AG20443 (cell line): ENCODE measurements at places on chromosomes 12 and 14.

DNA sequence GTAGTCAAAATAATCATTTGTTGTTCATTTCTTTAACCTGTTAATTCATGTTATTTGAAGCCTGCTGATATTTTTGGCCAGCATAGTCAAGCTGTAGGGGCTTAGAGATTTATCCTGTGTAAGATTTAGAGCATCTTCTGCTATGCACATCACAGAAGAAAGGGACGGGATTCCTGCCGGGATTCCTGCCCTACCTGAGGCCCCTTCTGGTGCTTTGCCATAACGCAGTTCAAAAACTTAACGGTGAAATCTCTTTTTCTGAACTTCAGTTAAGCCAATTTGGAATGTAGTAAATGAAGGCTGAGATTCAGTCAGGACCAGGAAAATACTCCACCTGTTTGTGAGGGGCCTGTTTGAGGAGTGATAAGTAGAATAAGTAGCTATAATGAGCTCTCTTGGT lies 50.7 kb upstream of the TMEM260 start:
- no peak for DNase-seq

- peak; percentile 15 for DNase-seq
Measured at GRCh38 chr12:28114488-28114887, 75.8 kb upstream of the CCDC91 start.

DNA sequence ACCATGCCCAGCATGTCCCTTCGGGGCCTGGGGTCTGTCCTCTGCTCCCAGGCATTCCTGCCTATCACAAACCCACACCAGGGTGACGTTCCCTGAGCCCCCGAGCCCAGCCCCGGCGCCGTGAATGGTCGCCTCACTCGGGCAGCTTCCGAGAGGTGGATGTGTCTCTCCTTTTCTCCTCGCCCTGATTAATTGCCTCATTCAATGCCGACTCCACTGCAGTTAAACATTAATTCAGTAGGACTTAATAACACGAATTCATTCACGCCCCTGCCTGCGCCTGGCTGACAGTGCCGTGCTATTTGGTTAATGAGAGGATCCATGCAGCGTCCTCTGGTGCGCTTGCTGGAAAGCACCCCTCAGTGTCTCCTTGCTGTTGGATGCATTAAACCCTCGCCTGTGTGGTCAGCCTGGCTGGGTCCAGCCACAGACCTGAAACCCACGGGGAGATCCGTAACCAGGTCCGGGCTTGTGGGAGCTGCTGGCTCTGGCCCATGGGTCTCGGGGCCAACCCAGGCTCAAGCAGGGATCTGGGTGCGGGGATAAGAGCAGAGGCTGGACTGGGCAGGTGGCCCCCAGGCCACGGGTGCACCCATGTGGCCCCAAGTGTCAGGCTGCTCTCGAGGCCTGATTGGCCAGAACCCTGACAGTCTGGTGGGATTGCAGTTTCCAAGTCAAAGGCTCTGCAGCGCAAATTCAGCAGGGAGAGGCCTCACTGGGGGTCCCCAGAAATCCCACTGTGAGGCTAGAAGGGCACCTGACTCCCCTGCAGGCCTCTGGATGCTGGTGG lies 55.4 kb downstream of the FBRSL1 start:
- no peak for DNase-seq

GRCh38 chr12:1583421-1584078 lies 10.8 kb downstream of the FBXL14 start:
- peak; percentile 80 for DNase-seq

- no peak for DNase-seq
Measured at GRCh38 chr12:131795690-131796410, 32.3 kb upstream of the MMP17 start.

DNA sequence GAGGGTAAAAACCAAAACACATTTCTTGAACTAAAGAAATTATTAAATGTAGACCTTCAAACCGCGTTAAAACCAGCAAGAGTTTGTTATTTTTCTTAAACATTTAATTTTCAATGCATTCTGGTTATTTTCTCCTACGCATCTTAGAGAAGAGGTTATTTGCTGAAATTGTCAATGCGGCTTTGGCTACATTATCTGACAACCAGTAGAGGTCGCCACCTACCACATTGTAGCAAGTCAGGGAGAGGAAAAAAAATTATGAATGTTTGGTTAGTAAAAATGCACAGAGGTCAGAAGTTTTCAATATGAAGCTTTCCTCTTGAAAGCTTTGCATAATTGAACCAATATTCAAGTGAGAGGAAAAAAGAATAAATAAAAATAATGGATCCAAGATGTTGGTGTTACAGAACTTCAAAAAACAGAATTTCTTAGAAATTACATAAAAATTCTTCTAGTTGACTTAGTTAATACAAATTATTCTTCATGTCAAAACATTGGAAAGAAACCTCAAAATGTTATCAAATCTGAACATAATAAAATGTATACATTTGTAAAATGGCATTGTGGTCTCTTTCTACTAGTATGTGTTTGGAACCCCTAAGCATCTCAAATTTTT lies 159.4 kb upstream of the TMTC2 start:
- peak; percentile 59 for DNase-seq

DNA sequence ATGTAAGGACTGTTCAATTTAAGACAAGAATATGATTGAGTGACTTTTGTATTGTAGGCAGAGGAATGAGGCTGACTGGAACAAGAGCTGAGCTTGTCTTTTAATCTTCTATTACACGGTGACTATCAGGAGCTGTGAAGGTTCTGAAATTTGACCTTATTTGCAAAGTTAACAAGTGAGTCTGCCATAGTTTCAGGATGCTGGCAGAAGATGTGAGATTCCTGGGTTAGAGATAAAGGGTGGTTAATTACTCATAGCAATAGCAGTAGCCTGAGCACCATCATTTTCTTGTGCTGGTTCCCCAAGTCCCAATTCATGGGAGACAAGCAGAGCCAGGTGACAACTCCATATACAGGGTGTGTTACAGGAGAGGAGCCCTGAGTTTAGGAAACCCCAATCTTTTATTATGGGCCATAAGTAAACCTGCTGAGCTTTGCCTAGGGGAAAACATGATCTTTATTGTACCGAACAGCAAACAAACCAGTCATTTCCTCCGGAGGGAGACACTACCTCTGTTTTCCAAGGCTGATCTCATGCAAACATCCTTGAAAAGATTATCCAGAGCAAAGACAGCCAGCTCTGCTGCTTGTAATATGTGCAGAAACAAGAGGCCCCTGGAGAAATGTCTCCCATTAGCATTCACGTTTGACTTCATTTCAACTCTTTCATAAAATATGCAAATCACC lies 51.7 kb upstream of the DDX11 start:
- no peak for DNase-seq

DNA sequence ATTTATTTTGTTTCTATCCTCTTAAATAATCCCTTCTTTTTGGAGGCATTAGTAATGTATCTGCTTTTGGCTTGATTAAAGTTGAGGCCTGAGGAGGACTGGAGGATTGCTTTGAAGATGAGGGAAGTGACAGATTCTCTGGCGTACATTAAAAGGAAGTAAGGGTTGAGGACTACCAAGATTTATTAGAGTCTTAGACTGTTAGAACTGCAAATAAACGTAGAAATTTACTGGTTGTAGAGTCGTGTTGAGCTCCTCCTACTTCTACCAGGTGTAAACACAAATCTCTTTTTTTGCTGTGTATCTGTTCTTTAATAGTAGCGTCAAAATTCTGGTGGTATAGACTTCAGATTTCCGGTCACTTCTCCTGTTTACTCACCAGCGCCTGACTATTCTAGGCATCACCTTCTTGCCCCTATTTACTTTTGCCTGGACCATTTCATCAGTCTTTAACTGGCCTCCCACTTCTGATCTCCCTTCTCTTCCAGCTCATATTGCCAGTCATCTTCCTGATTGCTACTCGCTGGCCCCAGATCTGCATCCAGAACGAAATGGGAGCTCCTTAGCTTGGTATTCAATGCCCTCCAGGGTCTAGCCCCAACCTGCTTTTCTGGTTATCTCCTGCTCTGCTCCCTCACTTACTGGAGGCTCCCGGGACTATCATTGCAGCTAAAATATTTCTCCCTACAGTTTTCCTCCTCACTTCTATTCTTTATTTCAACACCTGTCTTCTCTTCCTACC lies 8.4 kb upstream of the EID3 start:
- DNase-seq, result no peak

GRCh38 chr14:71155743-71156142 lies 248.5 kb downstream of the PCNX1 start:
- DNase-seq, result peak; percentile 8

DNA sequence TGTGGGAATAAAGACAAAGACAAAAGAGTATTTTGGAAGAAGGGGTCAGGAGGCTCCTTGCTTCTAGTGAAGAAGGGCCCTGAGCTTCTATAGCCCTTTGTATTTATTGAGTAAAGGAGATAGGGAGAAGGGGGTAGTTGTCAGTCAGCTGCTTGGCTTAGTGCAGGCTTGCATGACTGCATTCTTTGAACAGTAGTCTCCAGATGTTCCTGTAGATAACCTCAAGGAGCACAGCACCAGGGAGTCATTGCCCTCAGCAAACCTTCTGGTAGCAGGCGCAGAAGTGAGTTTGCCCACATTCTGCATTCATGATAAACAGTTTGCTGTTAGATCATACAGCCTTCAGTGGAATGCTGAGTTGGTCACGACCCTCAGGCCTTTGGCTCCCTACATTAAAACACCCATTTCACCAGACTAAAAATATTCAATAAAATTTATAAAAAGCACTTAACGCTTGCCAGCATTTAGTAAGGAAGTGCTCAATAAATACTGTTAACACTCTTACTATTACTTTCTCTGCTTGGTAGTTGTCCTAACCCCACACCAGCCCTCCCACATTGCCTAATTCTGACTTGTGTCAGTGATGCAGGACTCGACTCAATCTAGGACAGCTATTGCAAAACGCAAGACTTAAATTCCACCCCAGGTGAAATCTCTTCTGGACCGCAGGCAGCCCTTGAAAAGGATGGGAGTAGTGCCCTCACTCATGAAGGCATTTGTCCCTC lies 3.0 kb upstream of the DHRS4 start:
- DNase-seq, result no peak

DNA sequence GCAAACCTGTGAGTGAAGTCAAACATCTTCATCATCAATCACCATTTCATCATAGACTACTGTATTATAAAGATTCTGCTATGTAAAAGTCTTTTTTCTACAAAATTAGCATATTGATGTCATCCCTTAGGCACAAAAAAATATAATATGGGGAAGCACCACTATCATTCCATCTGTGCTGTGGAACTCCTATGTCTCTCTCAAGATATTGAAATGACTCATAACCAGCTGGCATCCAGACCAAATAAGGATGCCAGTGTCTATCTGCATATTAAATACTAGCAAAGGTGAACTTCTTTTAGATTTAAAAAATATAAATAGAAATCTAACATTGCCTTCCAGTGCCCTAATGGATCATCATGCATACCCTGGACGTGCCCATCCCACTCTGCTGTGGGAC lies 17.9 kb upstream of the DCAF5 start:
- DNase-seq, result no peak

GRCh38 chr14:62491146-62491545 lies 554.1 kb downstream of the KCNH5 start:
- DNase-seq, result no peak

- DNase-seq, result no peak
Measured at GRCh38 chr12:76505050-76505449, 54.5 kb downstream of the OSBPL8 start.

DNA sequence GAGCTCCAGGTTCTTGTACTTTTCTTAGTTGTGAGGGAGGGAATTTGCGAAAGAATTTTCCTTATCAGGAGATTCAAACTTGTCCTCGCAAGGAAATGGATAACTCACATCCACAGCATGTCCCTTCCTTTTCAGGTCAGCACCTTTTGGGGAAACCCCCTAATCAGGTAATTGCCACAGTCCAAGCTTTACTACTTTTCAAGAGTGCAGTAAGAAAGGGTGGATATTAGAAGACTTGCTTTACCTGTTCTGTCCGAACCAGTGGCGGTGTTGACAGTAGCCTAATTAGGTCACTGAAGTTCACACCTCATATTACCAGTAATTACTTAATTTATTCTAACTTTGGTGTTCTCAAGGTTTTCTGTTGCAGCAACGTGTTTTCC lies 6.7 kb upstream of the C12orf50 start:
- no peak for DNase-seq

DNA sequence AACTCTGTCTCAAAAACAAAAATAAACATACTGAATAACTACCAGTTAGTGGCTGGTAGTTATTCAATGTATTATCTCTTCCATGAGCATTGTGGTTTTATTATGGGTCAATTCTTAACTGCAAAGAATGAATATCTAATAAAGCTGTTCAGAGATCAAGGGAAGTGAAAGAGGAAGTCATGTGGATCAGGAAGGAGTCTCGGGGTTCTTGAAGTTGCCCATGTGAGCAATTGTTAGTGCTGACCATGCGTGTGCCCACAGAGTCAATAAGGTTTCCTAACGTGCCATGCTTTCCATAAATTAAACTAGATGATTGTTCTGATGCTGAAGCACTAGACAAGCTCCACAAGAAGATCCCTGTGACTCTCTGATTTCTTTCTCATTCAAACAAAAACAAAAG lies 136.5 kb upstream of the CPSF6 start:
- no peak for DNase-seq

DNA sequence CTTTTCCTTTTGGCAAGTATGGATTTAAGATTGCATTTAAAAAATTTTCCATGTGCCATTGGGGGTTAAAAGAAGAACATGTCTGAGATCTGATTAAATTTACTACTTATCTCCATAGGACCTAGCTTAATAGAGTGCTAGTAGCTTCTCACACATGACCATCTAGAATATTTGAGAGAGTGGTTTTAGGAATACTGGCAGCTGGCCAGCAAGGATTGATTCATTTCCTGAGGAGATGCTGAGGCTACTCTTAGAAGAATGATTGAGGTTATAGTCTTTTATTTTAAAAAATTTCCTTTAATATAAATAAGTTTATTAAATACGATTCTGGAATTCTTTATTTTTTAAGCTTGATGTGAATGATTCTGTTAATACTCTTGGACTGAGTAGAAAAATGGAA lies 56.2 kb downstream of the MIPOL1 start:
- DNase-seq, result peak; percentile 17

GRCh38 chr12:110957652-110958051 lies 37.3 kb upstream of the MYL2 start:
- no peak for DNase-seq
